Left ventricle myocardium inferior (tissue), 1 donor: ENCODE measurements at places on chromosomes 1 and 21.
A peak's percentile ranks its signal among the peaks of the same experiment; 100 is the strongest.

DNA sequence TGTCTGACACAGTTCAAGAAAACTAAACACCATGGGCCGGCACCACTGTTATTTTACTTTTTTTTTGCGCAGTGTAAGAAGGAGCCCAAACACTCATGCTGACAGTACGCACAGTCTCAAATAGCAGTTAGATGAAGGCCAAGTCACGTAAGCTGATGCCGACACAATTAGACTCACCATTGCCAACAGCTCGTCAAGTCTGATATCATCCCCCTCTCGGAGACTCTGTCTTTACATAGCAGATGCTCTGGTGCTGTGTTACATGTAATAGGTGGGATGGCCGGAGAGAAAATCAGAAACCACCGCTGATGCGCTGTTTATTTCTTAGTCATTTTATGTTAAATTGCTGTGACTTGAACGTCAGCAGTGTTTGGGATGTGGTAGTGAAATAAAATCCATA lies 49.3 kb downstream of the TGFB2 start:
- no peak for DNase-seq

DNA sequence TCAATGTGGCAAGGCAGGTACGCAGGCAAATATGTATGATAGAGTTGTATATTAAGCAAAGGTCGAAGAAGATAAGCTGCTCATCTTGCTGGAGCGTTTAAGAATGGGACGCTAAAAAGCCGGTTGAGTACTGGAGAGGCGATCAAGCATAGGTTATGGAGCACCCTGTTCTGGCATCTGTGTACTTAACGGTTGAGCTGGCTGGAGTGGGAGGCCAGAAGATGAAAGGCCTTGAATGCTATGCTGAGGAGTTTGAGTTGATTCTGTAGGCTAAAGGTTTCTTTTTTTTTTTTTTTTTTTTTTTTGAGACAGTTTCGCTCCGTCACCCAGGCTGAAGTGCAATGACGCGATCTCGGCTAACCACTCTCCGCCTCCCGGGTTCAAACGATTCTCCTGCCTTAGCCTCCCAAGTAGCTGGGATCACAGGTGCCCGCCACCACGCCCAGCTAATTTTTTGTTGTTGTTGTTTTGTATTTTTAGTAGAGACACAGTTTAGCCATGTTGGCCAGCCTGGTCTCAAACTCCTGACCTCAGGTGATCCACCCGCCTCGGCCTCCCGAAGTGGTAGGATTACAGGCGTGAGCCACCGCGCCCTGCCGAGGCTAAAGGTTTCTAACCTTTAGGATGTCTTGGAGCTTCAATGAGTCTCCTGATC lies 850 bp upstream of the KHDC4 start:
- no peak for DNase-seq

DNA sequence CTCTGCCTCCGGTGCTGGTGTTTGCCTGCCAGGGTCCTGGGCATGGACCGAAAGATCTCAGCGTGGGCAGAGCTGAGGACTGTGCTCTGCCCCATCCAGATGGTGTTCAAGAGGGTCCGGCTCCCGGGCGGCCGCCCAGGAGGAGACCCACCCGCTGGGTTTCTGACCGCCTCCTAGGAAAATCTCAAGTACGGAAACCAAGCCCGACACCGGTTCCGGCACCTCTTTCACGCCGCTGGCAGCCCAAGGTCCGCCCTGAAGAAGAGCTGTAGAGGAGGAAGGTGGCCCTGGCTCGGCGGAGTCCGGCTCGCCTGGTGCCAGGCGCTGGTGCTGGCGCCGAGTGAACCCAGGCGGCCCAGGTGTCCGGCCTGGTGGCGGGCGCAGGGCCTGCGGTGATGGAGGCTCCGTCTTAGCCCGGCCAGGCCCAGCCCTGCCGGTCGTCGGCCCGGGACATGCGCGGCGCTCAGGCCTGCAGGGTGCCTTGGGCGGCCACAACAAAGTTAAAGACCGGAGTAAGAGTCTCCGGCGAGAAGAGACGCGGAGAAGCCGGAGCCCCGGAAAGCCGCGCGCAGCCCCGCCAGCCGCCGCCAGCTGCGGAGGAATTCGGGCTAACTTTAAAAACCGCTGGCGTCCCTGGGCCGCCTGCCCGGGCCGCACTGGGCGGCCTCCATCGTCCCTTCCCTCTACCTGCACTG lies 1.5 kb downstream of the GRIK3 start:
- DNase-seq, result no peak

- no peak for DNase-seq
Observed at GRCh38 chr1:116310180-116310579, 62.9 kb upstream of the ATP1A1 start.

GRCh38 chr1:68255301-68255700 lies 23.0 kb upstream of the WLS start:
- DNase-seq, result no peak

GRCh38 chr1:205668951-205669340 lies 11.4 kb downstream of the SLC45A3 start:
- DNase-seq, result no peak

- no peak for DNase-seq
Observed at GRCh38 chr1:171769754-171770153, 11.7 kb upstream of the METTL13 start.

DNA sequence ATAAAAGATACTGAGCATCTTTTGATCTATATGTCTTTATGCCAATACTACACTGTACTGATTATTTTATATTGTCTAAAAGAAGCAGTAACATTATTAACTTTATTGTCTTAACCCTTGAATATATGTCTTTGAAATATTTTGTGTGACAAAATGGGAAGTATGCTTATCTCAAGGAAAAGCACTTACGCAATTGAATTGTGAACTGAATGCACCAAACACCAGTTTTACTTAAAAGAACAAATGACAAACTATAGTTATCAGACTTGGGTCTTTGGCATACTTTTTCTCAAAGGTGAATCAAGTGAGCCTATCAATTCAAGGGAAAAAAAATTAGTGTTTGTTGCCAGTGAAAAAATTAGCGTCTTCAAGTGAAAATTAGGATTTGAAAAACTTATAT lies 9.2 kb upstream of the SLC6A9 start:
- no peak for DNase-seq

DNA sequence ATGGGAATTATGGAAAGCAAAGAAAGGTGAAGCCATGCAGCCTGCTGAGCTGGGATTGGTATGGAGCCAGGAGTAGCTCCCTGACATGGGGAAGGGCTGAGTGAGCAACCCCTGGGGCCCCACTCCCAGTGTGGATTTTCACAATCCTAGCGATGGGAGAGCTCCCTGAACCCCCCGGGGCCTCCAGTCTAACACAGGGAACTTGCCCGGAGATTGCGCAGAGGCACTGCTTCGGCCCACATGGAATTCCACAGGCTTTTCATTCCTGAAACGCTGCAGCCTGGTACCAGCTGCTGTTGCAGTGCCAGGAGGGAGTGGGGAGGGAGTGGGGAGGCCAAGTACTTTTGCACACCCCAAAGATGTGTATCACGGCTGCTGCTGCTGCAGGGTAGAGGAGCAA lies 110.4 kb upstream of the C21orf91 start:
- DNase-seq, result no peak

- DNase-seq, result no peak
Observed at GRCh38 chr1:201409440-201409839, 10.3 kb upstream of the LAD1 start.

DNA sequence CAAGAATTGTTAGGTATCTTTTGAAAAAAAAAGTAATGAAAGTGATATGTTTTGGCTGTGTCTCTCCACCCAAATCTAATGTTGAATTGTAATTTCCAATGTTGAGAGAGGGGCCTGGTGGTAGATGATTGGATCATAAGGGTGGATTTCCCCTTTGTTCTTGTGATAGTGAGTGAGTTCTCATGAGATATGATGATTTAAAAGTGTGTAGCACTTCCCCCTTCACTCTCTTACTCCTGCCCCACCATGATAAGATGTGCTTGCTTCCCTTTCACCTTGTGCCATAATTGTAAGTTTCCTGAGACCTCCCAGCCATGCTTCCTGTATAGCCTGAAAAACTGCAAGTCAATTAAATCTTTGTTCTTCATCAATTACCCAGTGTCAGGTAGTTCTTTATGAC lies 70.7 kb downstream of the XCL2 start:
- no peak for DNase-seq

- no peak for DNase-seq
Observed at GRCh38 chr21:44612029-44612486, at the start of gene KRTAP10-8. Gene KRTAP10-8, plus strand, starts transcription at chr21:44612079. Its CDS starts 22 bp downstream, at chr21:44612101.

DNA sequence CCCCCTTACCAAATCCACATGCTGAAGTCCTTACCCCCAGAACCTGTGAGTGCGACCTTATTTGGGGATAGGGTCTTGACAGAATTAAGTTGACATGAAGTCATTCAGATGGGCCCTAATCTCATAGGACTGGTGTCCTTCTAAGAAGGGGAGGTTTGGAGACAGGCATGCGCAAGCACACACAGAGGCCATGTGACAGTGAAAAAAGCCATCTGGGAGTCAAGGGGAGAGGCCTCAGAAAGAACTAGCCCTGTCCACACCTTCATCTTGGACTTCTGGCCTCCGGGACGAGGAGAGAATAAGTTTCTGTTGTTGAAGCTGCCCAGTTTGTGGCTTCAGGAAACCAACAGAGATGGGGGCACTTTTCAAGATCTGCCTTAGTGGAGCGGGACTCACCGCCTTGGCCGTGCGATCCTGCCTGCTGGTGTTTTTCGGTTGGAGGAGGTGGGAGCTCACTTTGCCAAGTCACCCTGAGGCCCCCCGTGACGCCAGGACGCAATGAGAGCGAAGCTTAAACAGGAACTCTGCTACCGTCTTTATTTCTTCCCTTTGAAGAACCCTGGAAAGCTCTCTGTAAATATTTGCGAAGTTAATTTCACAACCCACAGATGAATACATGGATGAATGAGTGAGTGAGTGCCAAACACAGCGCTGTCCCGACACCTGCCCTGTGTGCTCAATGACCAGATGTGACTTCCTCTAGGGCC lies 42.5 kb upstream of the C1orf174 start:
- no peak for DNase-seq

GRCh38 chr1:223189903-223190724 lies 47.1 kb upstream of the TLR5 start:
- no peak for DNase-seq

- DNase-seq, result peak; percentile 13
Observed at GRCh38 chr21:45467221-45467779, 62.3 kb downstream of the COL18A1 start.

DNA sequence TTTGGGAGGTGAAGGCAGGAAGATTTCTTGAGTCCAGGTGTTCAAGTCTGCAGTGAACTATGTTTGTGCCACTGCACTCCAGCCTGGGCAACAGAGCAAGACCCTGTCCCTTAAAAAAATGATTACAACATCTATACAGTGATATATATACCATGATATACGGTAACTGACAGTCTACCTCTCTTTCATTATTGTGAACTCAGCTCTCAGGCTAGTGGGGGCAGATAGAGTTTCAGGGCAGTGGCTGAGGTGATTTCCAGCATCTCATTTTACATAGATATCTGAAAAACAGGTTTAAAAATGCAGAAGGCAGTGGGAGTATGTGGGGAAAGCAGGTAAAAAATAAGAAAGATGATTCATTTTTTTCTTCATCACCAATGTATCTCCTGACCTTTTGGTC lies 8.1 kb upstream of the NTNG1 start:
- DNase-seq, result no peak

- no peak for DNase-seq
Observed at GRCh38 chr1:243705585-243705984, 144.5 kb downstream of the AKT3 start.

- DNase-seq, result no peak
Observed at GRCh38 chr21:45769294-45769693, 125.8 kb downstream of the PCBP3 start.

GRCh38 chr1:155961937-155962336 lies 16.4 kb downstream of the ARHGEF2 start:
- peak; percentile 65 for DNase-seq

- peak; percentile 47 for DNase-seq
Observed at GRCh38 chr1:155184835-155185782, 11.5 kb downstream of the TRIM46 start.

- DNase-seq, result no peak
Observed at GRCh38 chr1:164840936-164841335, 282.0 kb downstream of the PBX1 start.

- no peak for DNase-seq
Observed at GRCh38 chr1:51240084-51240483, 4.0 kb downstream of the RNF11 start.

DNA sequence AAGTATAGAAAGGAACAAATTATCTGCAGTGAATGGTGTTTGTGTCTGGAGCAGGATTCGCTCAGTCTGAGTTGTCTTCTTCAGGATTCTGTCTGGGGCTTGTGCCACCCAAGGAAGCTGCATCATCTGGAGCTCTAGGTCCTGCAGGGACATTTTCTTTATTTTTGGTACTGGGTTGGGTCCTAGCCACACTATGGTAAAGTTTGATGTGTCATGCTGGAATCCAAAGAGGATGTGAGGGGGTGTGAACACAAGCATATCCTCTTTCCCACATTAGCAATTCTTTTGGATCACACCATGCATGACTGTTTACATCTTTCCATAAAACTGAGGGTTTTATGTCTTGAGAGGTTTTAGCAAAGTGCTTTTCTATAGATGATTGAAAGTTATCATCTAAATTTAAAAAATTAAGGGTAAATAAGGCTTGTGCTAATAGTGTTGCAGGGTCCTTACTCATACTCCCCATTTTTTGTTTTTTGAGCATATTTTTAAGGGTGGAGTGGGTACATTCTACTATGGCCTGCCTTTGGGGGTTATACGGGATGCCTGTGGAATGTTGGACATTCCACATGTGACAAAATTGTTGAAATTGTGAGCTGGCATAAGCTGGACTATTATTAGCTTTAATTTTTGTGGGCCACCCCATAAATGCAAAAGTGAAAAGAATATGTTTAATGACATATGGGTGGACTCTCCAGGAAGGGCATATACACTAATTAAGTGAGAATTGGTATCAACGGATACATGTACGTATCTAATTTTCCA lies 152.0 kb upstream of the HMCN1 start:
- DNase-seq, result no peak

- no peak for DNase-seq
Observed at GRCh38 chr1:214920337-214920736, 162.2 kb upstream of the KCNK2 start.

- DNase-seq, result no peak
Observed at GRCh38 chr21:17577701-17578100, 35.0 kb downstream of the BTG3 start.

- no peak for DNase-seq
Observed at GRCh38 chr1:96424877-96425276, 296.7 kb upstream of the PTBP2 start.

GRCh38 chr21:38384238-38384560 lies 114.1 kb downstream of the ERG start:
- no peak for DNase-seq
